ENCODE measurements at places on chromosomes 11 and 22. TPM values are rescaled to one million over a fixed set of nuclear protein-coding genes. Genes with fewer than 3 reads are reported as not detected.

DNA sequence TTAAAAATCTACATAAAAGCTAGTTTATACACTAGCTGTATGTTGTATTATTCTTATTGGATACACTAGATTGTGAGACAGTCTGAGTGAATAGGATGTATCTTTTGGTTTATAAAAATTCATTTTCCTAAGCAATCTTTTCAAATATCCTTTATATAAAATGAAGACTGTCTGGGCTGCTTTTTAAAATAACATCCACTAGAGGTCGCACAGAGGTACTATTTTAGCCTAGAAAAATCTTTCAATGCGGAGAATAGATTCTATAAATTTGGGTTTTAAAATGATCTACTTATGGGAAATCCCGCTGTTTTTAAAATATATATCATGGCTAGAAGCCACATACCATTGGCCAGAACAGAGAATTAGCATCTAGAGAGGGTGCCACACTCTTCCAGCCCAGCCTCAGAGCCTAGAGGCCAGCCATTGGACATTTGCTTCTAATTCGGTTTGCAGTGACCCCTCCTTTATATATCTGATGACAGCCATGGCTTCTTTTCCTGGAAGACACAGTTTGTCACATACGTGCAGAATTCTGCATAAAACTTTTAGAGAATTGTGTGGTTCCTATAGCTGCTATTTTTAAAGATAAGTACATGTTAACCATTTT lies 7.3 kb downstream of the C11orf97 start:
- no peaks in the 10 kb centered on the region for H3K27me3 ChIP-seq
- no peak for DNase-seq
- no peak overlapping the region for H3K4me3 ChIP-seq

DNA sequence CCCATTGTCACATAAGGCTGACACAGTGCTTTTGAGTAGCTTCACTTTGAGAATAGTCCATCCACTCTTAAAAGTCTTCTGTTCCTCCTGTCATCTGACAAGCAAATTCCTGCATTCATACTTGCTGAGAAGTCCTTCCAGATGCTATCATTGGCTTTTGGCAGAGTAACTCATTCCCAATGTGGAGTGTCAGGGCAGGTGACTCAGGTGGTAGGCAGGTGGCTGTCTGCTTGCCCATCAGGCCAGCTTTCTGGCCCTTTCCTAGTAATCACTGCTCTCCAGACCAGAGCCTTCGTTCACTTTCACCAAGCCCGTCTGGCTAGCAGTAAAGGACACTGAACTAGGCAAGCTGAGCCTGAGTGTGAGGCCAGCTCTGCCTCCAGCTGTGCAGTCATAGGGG lies 162.5 kb upstream of the CCDC90B start:
- no peaks in the 10 kb centered on the region for H3K4me1 ChIP-seq
- no peak overlapping the region for H3K4me3 ChIP-seq
- no peaks in the 10 kb centered on the region for H3K27me3 ChIP-seq
- H3K36me3 ChIP-seq: no peaks in the 10 kb centered on the region
- DNase-seq: no peak
- no peak overlapping the region for H3K27ac ChIP-seq

DNA sequence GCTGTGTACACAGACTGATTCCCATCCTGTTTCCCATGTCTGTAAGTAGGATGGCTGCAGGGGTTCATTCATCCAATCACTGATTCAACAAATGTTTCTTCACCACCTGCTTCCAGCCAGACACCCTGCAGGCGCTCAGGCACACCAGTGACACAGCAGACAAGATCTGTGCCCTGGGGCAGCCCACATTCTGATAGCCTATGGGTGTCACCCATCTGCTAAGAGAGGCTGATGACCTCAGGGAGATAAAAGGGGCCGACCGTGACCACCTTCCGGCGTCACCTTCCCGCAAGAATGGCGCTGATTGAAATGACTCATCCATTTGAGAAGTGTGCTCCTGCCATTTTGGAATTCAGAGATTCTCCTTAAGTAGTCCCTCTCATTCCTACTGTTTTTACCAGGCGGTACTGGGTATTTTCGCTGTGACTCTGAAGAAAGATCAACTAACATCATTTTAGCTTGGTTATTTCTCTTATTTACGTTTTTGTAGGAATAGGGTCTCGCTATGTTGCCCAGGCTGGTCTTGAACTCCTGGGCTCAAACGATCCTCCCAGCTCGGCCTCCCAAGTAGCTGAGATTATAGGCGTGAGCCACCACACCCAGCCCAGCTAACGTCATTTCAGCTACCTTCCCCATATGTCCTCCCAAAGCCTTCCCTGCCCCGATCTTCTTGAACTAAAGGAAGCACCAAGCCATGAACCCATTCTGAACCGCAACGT lies 73.2 kb upstream of the BID start:
- H3K4me1 ChIP-seq: peaks cover 26% of the 10 kb centered on the region
- H3K27ac ChIP-seq: peak overlapping the region; percentile 85
- H3K36me3 ChIP-seq: no peaks in the 10 kb centered on the region
- DNase-seq: no peak
- no peak overlapping the region for H3K4me3 ChIP-seq

GRCh38 chr22:18031695-18032454 lies 7.5 kb upstream of the MICAL3 start:
- H3K36me3 ChIP-seq: no peaks in the 10 kb centered on the region
- no peaks in the 10 kb centered on the region for H3K4me1 ChIP-seq
- no peaks in the 10 kb centered on the region for H3K27me3 ChIP-seq
- DNase-seq: no peak
- H3K4me3 ChIP-seq: no peak overlapping the region
- H3K27ac ChIP-seq: peak overlapping the region; percentile 69

DNA sequence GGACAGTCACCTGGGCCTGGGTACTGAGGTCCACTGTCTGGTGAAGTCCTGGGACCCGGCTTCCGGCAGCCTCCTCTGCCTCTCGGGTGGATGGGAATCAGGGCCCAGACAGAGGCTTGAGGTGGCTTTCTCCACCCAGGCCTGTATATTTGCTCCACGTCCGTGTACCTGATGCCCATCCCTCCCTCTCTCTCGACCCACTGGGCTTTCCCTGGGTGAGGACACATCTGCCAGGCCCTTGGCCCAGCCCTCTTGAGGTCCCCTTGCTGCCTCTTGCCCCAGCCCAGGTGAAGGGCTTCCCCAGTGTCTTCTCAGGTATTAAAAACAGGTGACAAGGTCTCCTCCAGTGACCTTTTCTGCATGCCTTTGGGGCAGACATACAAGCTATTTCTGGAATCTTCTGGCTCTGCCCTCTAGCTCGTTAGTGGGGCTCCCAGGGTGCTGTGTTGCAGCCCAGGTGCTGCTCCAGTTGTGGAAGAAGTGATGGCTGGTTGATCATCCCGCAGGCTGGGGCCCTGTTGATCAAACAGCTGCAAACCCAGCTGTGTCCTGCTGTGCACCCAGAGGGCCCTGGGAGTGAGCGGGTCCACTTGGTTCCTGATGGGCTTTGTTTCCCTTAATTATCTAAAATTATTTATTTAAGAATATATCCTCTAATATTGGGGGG lies 25.5 kb upstream of the ACR start:
- no peak overlapping the region for H3K4me3 ChIP-seq
- H3K4me1 ChIP-seq: no peaks in the 10 kb centered on the region
- H3K27me3 ChIP-seq: no peaks in the 10 kb centered on the region
- no peak overlapping the region for H3K27ac ChIP-seq
- DNase-seq: no peak

Gene UCP3
- total RNA-seq: 1.3 TPM

DNA sequence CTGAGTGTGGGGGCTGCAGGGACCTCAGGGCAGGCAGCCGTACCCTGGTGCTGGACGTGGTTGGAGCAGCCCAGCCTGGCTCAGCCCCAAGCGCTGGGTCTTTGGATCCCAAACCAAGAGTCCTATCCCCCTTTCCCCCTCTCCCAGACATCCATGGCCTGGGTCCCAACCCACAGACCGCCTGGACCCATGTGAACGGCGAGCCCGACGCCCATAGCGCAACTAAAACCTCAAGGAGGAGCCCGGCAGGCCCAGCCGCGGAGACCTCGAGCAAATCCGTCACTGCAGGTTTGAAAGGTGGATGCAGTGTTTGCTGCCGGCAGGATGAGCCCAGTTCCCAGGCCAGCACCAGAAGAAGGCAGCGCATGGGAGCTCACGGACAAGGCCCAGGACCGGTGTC lies 337.0 kb downstream of the BRD1 start:
- DNase-seq: no peak
- no peak overlapping the region for H3K27ac ChIP-seq
- no peaks in the 10 kb centered on the region for H3K27me3 ChIP-seq
- no peaks in the 10 kb centered on the region for H3K4me1 ChIP-seq

Gene TCN2
- total RNA-seq: 37.8 TPM

- H3K4me3 ChIP-seq: no peak overlapping the region
- H3K27me3 ChIP-seq: no peaks in the 10 kb centered on the region
- DNase-seq: no peak
- H3K36me3 ChIP-seq: no peaks in the 10 kb centered on the region
Observed at GRCh38 chr22:28031383-28031922, 112.4 kb upstream of the PITPNB start.

Gene ZNF280A
- total RNA-seq: not detected

GRCh38 chr11:58135171-58135570 lies 9.8 kb upstream of the OR9I1 start:
- no peak overlapping the region for H3K4me3 ChIP-seq
- H3K36me3 ChIP-seq: no peaks in the 10 kb centered on the region
- DNase-seq: no peak
- no peaks in the 10 kb centered on the region for H3K4me1 ChIP-seq

DNA sequence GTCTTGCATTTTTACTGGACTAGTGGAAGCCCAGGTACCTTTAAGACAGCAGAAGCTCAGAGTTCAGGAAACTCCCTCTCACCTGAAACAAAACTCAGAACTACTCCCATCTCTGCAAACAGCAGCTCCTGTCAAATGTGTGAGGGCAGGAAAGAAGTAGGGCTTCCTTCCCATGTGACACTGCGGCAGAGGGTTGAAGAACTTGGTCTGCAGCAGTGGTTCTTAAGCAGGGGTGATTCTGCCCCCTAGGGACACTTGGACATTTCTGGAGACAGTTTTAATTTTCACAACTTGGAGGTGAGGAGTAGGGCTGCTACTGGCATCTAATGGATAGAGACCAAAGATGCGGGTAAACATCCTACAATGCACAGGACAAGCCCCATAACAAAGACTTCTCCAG lies 63.4 kb downstream of the RCN1 start:
- H3K4me3 ChIP-seq: no peak overlapping the region
- no peaks in the 10 kb centered on the region for H3K36me3 ChIP-seq
- H3K4me1 ChIP-seq: no peaks in the 10 kb centered on the region
- DNase-seq: no peak
- peaks cover 4% of the 10 kb centered on the region for H3K27me3 ChIP-seq

- H3K36me3 ChIP-seq: no peaks in the 10 kb centered on the region
- H3K4me3 ChIP-seq: no peak overlapping the region
- H3K27me3 ChIP-seq: peaks cover 23% of the 10 kb centered on the region
- DNase-seq: no peak
- no peaks in the 10 kb centered on the region for H3K4me1 ChIP-seq
- no peak overlapping the region for H3K27ac ChIP-seq
Observed at GRCh38 chr22:19631899-19632667, 82.2 kb upstream of the SEPTIN5 start.

- no peaks in the 10 kb centered on the region for H3K4me1 ChIP-seq
- H3K27ac ChIP-seq: no peak overlapping the region
- no peak for DNase-seq
- H3K27me3 ChIP-seq: no peaks in the 10 kb centered on the region
Observed at GRCh38 chr11:10096987-10097386, 197.0 kb downstream of the SBF2 start.

Measured in transverse colon (tissue), 4 donors.